Thoracic aorta (tissue), 2 donors: ENCODE measurements at places on chromosomes 7 and 10. TPM values are rescaled to one million over a fixed set of nuclear protein-coding genes. Genes with fewer than 3 reads are reported as not detected.
A peak's percentile ranks its signal among the peaks of the same experiment; 100 is the strongest.

- H3K4me1 ChIP-seq, result peaks cover 39% of the 10 kb centered on the region
- H3K36me3 ChIP-seq, result peaks cover 6% of the 10 kb centered on the region
- DNase-seq, result no peak
- H3K27ac ChIP-seq, result peak overlapping the region; percentile 30
- H3K4me3 ChIP-seq, result no peak overlapping the region
Observed at GRCh38 chr10:72328829-72329204, 25.9 kb downstream of the DNAJB12 start.

GRCh38 chr7:45125193-45125904 lies 13.9 kb upstream of the TBRG4 start:
- DNase-seq, result no peak
- H3K4me1 ChIP-seq, result no peaks in the 10 kb centered on the region
- no peaks in the 10 kb centered on the region for H3K36me3 ChIP-seq
- no peak overlapping the region for H3K4me3 ChIP-seq
- no peak overlapping the region for H3K27ac ChIP-seq

GRCh38 chr10:133195096-133195495 lies 34.9 kb upstream of the UTF1 start:
- H3K27ac ChIP-seq, result no peak overlapping the region
- no peak overlapping the region for H3K4me3 ChIP-seq
- no peaks in the 10 kb centered on the region for H3K36me3 ChIP-seq
- DNase-seq, result no peak
- H3K4me1 ChIP-seq, result no peaks in the 10 kb centered on the region

- no peaks in the 10 kb centered on the region for H3K36me3 ChIP-seq
- no peak overlapping the region for H3K27ac ChIP-seq
- H3K4me3 ChIP-seq, result no peak overlapping the region
- H3K27me3 ChIP-seq, result no peaks in the 10 kb centered on the region
- H3K4me1 ChIP-seq, result peaks cover 2% of the 10 kb centered on the region
Observed at GRCh38 chr7:18293759-18294158, 201.8 kb upstream of the HDAC9 start.

DNA sequence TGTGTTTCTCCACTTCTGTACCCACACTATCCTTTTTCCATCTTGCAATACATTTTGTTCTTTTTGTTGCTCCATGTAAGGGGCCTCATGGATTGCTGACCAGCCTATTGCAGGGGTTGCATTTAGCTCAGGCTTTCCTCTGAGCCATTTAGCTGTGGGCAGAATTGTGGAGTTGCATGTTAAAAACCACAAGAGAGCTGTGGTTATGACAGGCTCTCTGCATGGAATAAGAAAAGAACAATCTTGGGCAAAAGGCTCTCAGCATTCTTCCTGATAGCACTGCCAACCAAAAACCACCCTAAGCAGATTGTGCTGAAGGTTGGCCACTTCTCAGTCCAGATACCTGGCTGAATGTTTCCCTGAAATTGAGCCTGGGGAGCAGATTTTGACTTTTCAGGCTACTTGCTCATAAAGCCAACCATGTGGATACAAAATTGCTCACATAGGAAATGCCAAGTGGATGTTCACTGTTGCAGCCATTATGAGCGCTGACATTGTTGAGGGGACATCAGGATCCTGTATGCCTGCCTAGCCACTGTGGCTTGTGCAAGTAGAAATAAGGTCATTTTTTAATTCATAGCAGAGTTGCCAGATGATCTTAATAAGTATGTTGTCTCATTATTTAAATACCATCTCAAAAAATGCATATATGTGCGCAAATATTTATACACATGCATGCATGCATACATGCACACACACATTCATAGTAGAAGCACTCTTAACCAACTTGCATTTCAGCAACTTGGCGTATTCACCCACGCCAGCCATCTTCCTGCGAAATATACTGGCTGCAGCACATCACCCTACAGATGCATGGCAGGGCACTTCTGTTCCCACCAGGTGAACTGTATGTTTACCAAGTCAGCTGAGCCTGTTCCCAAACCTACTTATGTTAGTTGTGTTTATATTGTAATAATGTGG lies 695.4 kb downstream of the LRMDA start:
- no peak overlapping the region for H3K27ac ChIP-seq
- H3K4me3 ChIP-seq, result no peak overlapping the region
- no peaks in the 10 kb centered on the region for H3K4me1 ChIP-seq
- H3K27me3 ChIP-seq, result no peaks in the 10 kb centered on the region
- DNase-seq, result no peak
- no peaks in the 10 kb centered on the region for H3K36me3 ChIP-seq

- H3K27me3 ChIP-seq, result no peaks in the 10 kb centered on the region
- H3K4me1 ChIP-seq, result peaks cover 68% of the 10 kb centered on the region
- H3K36me3 ChIP-seq, result no peaks in the 10 kb centered on the region
Observed at GRCh38 chr10:6296828-6297251, 94.1 kb downstream of the PFKFB3 start.

- H3K36me3 ChIP-seq, result no peaks in the 10 kb centered on the region
- DNase-seq, result no peak
- no peak overlapping the region for H3K4me3 ChIP-seq
- H3K4me1 ChIP-seq, result no peaks in the 10 kb centered on the region
- H3K27me3 ChIP-seq, result no peaks in the 10 kb centered on the region
Observed at GRCh38 chr7:82528577-82529310, 85.2 kb upstream of the CACNA2D1 start.

DNA sequence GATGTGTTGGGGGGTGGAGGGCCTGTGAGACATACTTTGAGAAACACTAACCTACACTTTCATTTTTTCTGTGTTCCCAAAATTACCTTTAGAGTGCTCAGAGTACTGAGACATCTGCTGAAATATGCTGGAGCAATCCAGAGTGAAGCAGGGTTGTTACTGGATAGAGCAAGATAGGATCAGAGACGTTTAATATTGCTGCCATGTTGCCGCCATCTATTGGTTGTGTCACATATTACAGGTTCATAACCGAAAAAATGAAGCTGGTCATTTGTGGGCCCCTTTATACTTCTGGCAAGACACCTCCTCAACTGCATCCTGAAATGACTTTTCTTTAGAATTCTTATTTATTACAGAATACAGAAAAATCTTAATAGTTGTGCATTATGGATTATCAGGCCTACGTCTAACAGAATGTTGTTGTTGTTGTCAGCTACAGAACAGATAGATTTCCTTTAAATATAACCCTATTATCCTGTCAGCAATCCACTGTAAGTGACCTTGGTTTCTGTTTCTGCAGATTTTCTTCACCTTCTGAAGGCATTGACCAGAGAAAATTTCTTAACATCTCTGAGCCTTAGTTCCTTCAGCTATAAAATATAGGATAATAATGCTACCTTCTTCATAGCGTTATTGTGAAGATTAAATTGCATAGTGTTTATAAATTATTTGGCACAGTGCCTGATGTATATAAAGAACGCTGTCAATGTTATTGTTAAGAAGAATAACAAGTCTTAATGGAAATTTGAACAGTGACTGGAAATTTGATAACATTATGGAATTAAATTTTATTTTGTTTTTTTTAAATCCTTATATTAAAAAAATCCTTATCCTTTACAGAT lies 16.2 kb upstream of the DLD start:
- H3K4me1 ChIP-seq, result no peaks in the 10 kb centered on the region
- no peaks in the 10 kb centered on the region for H3K36me3 ChIP-seq
- H3K27me3 ChIP-seq, result no peaks in the 10 kb centered on the region
- H3K27ac ChIP-seq, result no peak overlapping the region
- no peak for DNase-seq

DNA sequence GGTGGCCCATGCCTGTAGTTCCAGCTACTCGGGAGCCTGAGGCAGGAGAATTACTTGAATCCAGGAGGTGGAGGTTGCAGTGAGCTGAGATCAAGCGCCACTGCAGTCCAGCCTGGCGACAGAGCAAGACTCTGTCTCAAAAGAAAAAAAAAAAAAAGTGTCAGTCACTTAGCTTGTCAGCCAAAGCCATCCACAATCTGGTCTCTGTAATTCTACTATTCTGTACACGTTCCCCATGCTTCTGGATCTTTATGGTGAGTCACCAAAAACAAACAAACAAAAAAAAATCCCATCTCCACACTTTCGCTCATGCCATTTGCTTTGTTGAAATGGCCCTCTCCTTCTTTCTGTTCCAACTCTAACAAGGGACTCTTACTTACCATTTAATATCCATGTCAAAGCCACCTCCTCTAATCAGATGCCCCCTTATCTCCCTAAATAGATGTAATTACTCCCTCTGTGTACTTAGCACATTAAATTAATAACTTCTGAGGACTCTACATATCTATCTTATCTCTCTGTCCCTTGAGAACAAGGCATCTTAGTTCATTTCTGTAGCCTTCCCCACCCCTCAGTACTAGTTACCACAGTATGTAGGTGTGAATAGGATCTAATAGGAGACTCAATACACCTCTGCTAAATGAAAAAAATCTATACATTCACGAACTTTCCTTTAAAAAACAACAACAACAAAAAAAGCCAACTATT lies 128.4 kb downstream of the ELMO1 start:
- no peak for DNase-seq
- H3K27me3 ChIP-seq, result no peaks in the 10 kb centered on the region
- H3K27ac ChIP-seq, result no peak overlapping the region
- no peaks in the 10 kb centered on the region for H3K36me3 ChIP-seq

DNA sequence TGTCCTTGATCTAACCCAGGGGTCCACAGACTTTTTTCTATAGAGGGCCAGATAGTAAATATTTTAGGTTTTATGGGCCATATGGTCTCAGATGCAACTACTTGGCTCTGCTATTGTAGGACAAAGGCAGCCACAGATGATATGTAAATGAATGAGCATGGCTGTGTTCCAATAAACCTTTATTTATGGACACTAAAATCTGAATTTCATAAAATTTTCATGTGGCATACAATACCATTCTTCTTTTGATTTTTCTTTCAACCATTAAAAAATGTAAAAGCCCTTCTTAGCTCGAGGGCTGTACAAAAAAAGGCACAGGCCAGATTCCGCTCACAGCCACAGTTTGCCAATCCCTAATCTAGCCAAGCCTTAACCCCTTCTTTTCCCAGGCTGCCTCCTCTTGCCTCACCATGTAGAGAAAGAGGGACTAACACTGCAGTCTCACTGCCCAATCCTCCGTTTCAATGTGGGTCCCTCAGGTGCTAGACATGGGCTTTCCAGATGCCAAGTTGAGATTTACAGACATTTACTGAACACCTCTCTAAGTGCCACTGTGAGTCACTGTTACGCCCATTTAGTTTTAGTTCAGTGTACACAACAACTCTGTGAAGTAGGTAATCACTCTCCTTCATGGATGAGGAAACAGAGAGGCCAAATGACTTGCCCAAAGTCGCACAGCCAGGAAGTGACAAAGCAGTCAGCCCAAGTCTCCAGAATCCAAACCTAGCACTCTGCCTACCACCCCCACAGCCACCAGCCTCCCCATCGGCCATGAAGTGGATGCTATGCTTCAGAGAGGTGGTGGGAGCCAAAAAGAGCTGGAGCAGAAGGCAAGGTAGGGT lies 132.6 kb upstream of the PDLIM1 start:
- H3K4me1 ChIP-seq, result peaks cover 30% of the 10 kb centered on the region
- peaks cover 62% of the 10 kb centered on the region for H3K36me3 ChIP-seq
- DNase-seq, result no peak

DNA sequence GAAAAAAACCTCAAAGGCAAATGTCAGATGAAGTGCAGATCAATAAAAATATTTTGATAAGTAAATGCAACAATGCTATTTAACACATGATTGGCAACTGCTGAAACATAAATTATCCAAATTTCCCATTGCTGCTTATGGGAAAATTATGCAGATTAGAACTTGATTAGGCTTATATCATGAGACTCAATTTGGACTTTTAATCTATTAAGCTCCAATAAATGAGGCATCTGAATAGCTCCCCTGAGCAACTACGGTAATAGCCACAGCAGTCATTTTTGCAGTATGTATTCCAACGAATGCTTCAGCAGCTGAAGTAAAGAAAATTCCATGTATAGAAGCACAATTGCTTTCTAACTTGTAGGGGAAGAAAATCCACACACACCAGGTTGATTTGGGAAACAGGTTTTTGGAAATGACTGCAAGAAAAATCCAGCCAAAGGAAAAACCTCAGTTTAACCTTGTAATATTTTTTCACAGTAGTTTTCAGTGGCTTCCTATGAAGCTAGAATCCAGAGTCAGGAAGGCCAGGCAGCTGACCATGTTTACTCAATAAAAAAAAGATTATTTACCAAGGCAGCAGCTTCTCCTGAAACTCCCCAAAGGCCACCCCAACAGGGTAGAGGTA lies 716.1 kb downstream of the KCNMA1 start:
- H3K36me3 ChIP-seq, result no peaks in the 10 kb centered on the region
- H3K27me3 ChIP-seq, result no peaks in the 10 kb centered on the region
- H3K4me3 ChIP-seq, result no peak overlapping the region
- no peak for DNase-seq

DNA sequence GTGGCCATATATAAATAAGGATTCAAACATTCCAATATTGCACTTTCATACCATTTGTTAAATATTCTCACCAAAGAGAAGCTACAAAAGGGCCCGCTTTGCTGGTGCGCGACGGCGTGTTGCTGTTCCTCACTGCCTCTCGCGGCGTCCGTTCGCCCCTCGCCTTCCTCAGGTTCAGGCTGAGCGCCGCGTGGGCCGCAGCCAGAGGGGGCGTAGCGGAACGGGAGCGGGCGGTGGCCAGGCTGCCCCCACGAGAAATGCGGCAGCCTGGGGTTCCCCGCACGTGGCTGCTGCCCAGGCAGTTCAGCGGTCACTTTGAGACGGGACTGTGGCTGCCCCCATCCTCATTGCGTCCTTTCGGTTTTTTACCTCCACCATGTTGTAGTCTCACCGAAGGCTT lies 67.3 kb upstream of the VWDE start:
- no peaks in the 10 kb centered on the region for H3K27me3 ChIP-seq
- H3K27ac ChIP-seq, result no peak overlapping the region
- no peaks in the 10 kb centered on the region for H3K4me1 ChIP-seq
- no peaks in the 10 kb centered on the region for H3K36me3 ChIP-seq

GRCh38 chr10:3727268-3727667 lies 57.7 kb downstream of the KLF6 start:
- H3K4me1 ChIP-seq, result no peaks in the 10 kb centered on the region
- no peak for DNase-seq
- no peaks in the 10 kb centered on the region for H3K36me3 ChIP-seq
- no peaks in the 10 kb centered on the region for H3K27me3 ChIP-seq

GRCh38 chr10:69504576-69505250 lies 53.4 kb downstream of the TSPAN15 start:
- no peak for DNase-seq
- no peak overlapping the region for H3K27ac ChIP-seq
- peaks cover 7% of the 10 kb centered on the region for H3K4me1 ChIP-seq

- no peaks in the 10 kb centered on the region for H3K27me3 ChIP-seq
- peak overlapping the region; percentile 23 for H3K27ac ChIP-seq
- H3K36me3 ChIP-seq, result no peaks in the 10 kb centered on the region
Observed at GRCh38 chr7:18659746-18660145, 164.2 kb downstream of the HDAC9 start.

The CALML5 gene
- total RNA-seq, result 3.7 TPM

The NXPH1 gene
- not detected for total RNA-seq

The MRC1 gene
- 62.6 TPM for total RNA-seq

The AKR1B15 gene
- total RNA-seq, result 0.27 TPM

The TIMM23 gene
- 51.5 TPM for total RNA-seq

The LRIT1 gene
- not detected for total RNA-seq

The ZNF503 gene
- 28.8 TPM for total RNA-seq

The VSTM2A gene
- not detected for total RNA-seq

The SPDYE5 gene
- not detected for total RNA-seq
